Inflammatory macrophage treated with lipopolysaccharide for 4 hours (primary cell): ENCODE measurements at places on chromosomes 6 and 20.

DNA sequence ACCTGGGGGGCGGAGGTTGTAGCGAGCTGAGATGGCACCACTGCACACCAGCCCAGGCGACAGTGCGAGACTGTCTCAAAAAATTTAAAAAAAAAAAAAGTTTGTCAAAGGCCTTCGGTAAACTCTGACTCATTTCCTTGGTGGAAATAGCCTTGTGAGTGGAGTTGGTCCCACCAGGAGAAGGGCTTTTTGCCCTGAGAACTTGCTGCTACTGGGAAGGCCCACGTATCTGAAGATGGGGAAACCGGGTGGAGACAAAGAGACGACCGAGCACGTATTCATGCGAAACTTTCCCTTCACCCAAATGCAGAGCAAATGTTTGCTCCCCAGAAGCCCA lies 51.7 kb downstream of the SLC22A23 start:
- DNase-seq = no peak

DNA sequence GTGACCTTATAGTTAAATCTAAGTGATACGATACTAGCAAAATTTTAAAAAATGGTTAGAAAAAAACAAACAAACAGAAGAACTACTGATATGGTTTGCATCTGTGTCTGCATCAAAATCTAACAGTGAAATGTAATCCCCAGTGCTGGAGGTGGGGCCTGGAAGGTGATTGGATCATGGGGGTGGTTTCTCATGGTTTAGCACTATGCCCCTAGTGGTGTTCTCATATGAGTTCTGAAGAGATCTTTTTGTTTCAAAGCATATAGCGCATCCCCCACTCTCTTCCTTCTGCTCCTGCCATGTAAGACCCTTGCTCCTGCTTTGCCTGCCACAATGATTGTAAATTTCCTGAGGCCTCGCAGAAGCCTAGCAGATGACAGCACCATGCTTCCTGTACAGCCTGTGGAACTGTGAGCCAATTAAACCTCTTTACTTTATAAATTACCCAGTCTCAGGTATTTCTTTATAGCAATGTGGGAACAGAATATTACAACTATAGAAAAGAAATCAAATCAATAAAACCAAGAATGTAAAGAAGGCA lies 5.4 kb downstream of the FBXL4 start:
- DNase-seq = no peak

DNA sequence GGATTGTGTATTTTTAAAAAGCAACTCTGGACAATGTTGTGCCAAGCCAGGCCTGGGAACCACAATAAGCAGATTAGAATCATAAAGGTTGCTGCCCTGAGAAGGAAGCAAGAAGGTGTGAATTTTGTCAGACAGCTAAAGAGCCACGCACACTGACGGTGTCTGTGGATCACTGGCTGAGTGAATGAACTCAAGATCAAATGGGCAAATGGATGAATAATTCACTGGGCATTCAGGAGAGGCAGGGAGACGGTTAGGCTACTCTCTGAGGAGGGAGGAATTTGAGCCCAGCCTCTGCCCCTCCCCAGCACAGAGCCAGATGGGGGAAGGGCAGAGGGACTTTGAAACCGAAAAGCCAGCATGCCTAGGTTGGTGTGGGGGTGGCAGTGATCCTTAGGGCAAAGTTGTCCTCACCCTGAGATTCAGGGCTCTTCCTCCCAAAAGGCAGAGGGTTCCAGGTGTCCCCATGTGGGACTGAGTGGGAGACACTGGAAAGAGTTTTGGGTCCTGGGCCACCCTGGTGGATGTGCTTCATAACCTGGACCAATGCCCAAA lies 19.5 kb upstream of the SLC22A7 start:
- DNase-seq = no peak

GRCh38 chr20:50610212-50610718 lies 81.1 kb downstream of the RIPOR3 start:
- DNase-seq = no peak

GRCh38 chr6:150964765-150965164 lies 99.3 kb downstream of the MTHFD1L start:
- DNase-seq = no peak

DNA sequence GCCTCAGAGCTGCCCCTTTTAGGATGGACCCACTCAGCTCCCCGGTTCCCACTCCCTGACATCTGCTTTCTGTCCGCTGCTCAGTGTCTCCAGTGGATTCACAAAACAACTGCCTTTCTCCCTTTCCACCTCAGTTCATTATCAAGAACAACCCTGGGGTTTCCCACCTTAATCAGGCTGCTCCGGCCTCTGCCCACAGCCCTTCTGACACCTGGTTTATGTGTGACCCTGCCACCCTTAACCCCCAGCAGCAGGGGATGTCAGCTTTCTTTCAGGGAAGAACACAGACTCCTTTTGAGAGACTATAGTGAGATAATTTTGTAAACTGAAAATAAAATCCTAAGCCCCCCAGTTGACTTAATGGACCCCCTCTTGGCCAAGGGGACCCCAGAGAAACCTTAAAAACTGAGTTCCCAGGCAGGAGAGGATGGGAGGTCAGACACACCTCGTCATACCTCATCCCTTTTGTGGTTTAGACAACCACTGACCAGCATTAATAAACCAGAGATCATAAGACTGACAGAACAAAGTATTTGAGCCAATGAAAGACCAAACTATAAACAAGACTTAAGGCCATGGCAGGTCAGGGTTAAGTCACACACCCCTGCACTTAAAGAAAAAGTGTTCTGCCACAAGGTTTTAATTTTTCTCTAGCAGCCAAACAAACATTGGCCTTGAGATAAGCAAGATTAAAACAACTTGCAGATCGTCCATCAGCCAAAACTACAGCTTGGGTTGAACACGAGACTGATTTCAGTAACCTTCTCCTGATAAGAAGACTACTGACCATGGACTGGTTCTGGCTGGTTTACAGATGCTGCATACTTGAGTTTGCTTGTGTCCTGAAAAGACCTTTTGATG lies 42.4 kb upstream of the DDR1 start:
- DNase-seq = no peak

DNA sequence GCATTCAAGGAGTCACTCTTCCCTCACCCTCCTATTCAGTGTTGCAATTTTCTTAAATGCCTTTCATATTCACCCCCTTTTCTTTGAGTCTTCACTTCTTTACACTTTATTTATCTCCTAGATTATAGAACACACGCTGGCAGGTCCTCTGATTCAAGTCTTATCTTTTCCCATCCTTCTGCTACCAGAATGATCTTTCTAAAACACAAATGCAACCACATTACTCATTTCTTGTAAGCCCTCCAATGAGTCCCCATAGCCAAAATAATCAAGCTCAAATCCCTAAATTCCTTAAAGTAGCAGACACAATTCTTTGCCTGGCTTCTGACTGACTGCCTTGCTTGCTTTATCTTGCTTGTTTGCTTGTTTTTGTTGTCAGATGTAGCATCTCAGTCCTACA lies 920.0 kb downstream of the TFAP2A start:
- no peak for DNase-seq

DNA sequence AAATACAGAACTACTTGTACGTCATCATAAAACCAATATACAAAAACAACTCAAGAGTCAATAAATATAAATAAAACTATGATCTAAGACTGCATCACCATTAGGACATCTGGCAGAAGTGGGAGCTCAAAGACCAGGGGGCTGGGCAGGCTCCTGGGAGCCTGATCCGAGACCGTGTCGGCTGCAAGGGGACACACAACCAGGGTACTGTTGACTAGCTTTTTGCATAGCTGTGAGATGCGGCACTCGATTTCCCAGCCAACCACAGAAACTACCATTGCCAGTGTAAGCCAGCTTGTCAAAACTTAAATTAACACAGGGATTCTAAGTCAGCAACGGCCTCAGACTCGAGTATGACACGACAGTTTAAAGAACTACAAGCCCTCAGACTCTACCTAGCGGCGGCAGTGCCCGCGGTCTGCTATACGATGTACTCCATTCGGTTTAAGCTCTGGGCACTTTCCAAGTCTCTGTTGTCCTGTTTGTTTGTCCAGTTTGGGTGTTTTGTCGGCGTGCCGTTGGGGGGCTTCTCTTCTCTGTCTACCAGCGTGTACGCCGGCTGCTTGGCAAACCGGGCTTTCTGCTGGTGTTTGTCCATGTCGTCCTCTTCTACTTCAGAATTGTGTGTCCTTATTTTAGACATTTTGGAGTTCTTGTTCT lies 34.6 kb downstream of the JAG1 start:
- DNase-seq = no peak

GRCh38 chr6:4459032-4459431 lies 317.2 kb upstream of the CDYL start:
- peak; percentile 19 for DNase-seq
